MCF 10A (cell line): ENCODE measurements at places on chromosomes 1 and 21. TPM values are rescaled to one million over a fixed set of nuclear protein-coding genes. Genes with fewer than 3 reads are reported as not detected.

HES2 gene
- 5.0 and 7.6 TPM in 2 replicates for total RNA-seq

ZBTB40 gene
- total RNA-seq, result 20.4 and 25.2 TPM in 2 replicates

DMBX1 gene
- not detected in 2 replicates for total RNA-seq

FRRS1 gene
- total RNA-seq, result 7.2 and 7.4 TPM in 2 replicates

CADM3 gene
- total RNA-seq, result 207 and 222 TPM in 2 replicates

DTL gene
- 20.2 and 34.4 TPM in 2 replicates for total RNA-seq

THEM5 gene
- not detected in 2 replicates for total RNA-seq

AIRE gene
- not detected in 2 replicates for total RNA-seq

CHRM3 gene
- total RNA-seq, result 0.56 and 0.71 TPM in 2 replicates

IARS2 gene
- total RNA-seq, result 151 and 158 TPM in 2 replicates

PKLR gene
- not detected in 2 replicates for total RNA-seq

NLRP3 gene
- total RNA-seq, result 0.16 and 0.42 TPM in 2 replicates

ACTRT2 gene
- total RNA-seq, result not detected in 2 replicates

LAMB3 gene
- total RNA-seq, result 999 and 1,572 TPM in 2 replicates

KIF17 gene
- total RNA-seq, result 0.19 and 1.9 TPM in 2 replicates

RIPK4 gene
- 14.0 and 22.3 TPM in 2 replicates for total RNA-seq

VWA1 gene
- 0.37 and 0.54 TPM in 2 replicates for total RNA-seq

CCDC28B gene
- 0.91 and 1.7 TPM in 2 replicates for total RNA-seq

A3GALT2 gene
- total RNA-seq, result 0.32 TPM in 1 of 2 replicates, not detected in the other

RUNX3 gene
- total RNA-seq, result not detected in 2 replicates

SLAMF9 gene
- not detected in 2 replicates for total RNA-seq

EPHX1 gene
- 25.0 and 35.8 TPM in 2 replicates for total RNA-seq

OR6K6 gene
- not detected in 2 replicates for total RNA-seq

DIO1 gene
- total RNA-seq, result not detected in 2 replicates

SPATA45 gene
- total RNA-seq, result not detected in 2 replicates

VWA5B1 gene
- not detected in 2 replicates for total RNA-seq

SDF4 gene
- total RNA-seq, result 122 and 127 TPM in 2 replicates

SPRR4 gene
- not detected in 2 replicates for total RNA-seq

ALDH4A1 gene
- total RNA-seq, result 5.7 and 6.3 TPM in 2 replicates

CSRP1 gene
- total RNA-seq, result 263 and 358 TPM in 2 replicates

CCDC181 gene
- total RNA-seq, result not detected in 2 replicates

TNN gene
- not detected in 2 replicates for total RNA-seq

KCNJ9 gene
- 0.07 TPM in 1 of 2 replicates, not detected in the other for total RNA-seq

ATP5PO gene
- total RNA-seq, result 147 and 196 TPM in 2 replicates

TRIM63 gene
- not detected in 2 replicates for total RNA-seq

ATP6V0B gene
- total RNA-seq, result 120 and 141 TPM in 2 replicates

SAMSN1 gene
- 2.3 and 6.8 TPM in 2 replicates for total RNA-seq
